ENCODE measurements at places on chromosomes 1 and 21.

- peak; percentile 67 for DNase-seq
Observed at GRCh38 chr21:32569261-32570230, 15.8 kb downstream of the TCP10L start.

- DNase-seq = no peak
Observed at GRCh38 chr1:233327651-233328141, at the start of gene MAP3K21. Gene MAP3K21 (plus strand): TSS chr1:233327724. CDS start chr1:233328029, 305 bp downstream.

DNA sequence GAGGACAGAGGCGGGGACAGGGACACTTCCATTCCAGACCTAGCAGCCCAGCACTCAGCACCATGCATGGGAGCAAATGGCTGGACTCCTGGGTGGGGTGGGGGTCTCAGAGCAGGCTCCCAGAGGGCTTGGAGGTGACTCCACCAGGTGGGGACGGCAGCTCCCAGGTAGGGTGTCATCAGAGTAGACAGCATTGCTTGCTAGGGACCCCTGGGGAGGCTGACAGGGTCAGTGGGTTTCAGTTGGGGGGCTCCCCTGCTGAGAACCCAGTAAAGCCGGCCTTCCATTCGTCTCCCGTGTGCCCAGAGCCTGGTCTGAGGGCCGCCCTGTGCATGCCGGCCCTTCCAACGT lies 4.8 kb upstream of the GJC2 start:
- DNase-seq = no peak

DNA sequence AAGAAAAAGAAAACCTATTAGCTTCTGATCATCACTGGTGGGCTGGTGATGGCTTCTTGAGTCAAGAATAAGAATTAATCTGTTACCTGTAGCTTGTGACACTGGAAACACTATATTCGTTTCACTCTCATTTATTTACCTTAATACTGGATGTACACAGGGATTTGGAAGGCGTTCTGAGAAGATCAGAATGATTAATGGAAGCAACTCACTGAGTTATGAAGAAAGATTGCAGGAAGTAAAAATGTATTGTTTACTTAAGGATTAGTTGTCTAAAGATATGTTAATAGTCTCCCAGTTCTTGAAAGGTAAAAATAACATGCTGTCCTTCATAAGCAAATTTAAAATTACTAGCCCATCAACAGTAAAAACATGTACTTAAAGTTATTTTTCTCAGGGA lies 644.9 kb upstream of the NCAM2 start:
- DNase-seq = no peak

GRCh38 chr21:45303091-45303615 lies 15.5 kb upstream of the POFUT2 start:
- no peak for DNase-seq

DNA sequence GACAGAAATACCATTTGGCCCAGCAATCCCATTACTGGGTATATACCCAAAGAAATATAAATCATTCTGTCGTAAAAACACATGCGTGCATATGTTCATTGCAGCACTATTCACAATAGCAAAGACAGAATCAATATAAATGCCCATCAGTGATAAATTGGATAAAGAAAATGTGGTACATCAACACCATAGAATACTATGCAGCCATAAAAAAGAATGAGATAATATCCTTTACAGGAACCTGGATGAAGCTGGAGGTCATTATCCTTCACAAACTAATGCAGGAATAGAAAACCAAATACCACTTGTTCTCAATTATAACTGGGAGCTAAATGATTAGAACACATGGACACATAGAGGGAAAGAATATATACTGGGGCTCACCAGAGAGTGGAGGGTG lies 109.6 kb upstream of the SLC35F3 start:
- DNase-seq = no peak

GRCh38 chr1:21574466-21575151 lies 65.4 kb downstream of the ALPL start:
- DNase-seq = no peak

DNA sequence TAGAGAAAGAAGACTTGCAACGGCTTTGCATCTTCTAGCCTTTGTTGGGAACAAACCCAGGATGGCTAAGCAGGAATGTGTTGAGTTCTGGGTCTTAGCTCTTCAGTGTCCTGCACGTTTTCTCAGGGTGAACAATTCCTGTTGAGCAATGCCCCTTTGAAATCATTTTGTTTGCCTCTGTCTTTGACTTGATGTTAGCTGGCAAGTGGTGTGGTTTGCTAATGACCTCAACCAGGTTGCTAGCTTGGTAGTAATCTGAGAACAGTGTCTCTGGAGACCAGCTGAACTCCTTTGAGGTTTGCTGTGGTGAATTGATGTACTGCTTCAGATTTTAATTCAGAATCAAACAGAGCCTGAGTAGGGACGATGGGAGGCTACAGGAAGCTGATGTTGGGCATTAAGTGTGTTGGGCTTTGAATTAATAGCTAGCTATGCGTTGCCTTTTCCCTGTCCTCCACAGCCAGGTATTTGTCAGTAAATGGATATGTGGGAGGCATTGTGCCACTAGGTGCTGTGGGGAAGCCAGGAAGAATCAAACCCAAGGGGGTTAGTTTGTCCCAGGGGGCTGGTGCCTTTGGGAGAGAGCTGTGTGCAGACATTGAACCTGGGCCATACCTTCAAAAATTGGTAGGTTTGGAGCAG lies 23.3 kb upstream of the SRSF10 start:
- DNase-seq = no peak

- no peak for DNase-seq
Observed at GRCh38 chr1:185926588-185926987, 192.4 kb downstream of the HMCN1 start.

DNA sequence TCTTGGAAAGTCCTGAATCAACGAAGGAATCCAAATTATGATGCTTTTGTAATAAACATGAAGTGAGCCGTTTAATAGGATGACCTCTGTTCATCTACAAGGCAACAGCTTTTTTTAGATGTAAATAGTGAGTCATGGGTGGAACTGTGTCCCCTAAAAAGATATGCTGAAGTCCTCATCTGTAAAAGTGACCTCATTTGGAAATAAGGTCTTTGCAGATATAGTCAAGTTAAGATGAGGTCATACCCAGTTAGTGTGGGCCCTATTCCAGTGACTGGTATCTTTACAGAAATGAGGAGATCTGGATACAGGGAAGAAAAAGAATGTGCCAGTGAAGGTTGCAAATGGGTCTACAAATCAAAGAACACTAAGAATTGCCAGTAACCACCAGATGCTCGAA lies 1287.3 kb upstream of the ADGRL4 start:
- DNase-seq = no peak

- no peak for DNase-seq
Observed at GRCh38 chr1:111847466-111847865, 91.8 kb downstream of the DDX20 start.

DNA sequence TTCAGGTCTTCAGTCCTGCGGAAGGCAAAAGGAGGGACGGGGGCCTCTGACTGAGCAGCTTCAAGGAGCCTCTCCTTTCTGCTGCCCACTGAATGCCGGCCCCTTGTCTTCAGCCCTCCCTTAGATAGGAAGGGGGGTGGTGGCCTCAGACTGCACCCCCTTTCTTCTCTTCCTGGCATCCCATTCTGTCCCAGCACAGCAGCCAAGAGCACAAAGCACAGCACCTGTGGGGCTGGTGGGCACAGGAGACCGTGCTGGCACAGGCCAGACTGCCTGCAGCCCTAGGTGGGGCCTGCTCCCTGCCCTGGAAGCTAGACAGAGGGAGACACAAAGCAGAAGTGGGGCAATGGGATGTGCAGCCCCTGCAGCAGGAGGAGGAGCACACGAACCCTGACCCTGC lies 1.7 kb upstream of the PAQR6 start:
- no peak for DNase-seq

GRCh38 chr1:201999625-202000238 lies 10.7 kb upstream of the ELF3 start:
- DNase-seq = no peak

DNA sequence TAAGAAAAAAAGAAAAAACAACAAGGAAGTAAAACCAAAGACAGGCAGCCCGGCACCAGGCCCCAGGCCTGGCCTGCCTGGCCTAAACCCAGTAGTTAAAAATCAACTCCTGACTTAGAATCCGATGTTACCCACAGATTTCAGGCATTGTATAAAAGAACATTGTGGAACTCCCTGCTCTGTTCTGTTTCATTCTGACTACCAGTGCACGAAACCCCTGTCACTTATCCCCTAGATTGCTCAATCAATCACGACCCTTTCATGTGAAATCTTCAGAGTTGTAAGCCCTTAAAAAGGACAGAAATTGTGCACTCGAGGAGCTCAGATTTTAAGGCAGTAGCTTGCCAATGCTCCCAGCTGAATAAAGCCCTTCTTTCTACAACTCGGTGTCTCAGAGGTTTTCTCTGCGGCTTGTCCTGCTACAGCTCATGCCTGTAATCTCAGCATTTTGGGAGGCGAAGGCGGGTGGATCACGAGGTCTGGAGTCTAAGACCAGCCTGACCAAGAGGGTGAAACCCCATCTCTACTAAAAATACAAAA lies 15.6 kb upstream of the MYOCOS start:
- no peak for DNase-seq

GRCh38 chr1:107473065-107473464 lies 332.2 kb downstream of the NTNG1 start:
- no peak for DNase-seq

- no peak for DNase-seq
Observed at GRCh38 chr1:110443451-110443850, 7.5 kb upstream of the PROK1 start.

DNA sequence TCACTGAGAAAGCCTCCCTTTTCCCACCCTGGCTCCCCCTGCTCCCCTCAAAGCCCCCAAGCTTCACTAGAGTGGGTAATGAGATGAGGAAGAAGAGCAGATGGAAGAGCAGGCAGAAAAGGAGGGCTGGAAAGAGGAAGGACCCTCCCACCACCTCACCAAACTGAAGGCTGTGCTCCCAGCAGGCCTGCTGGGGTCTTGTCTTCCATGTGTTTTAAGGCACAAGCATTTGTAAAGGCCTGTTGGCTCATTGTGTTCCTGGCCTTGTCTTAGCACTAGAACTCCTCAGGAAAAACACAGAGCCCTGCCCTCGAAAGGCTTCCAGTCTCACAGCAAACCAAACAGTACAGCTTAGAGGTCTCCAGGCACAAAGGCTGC lies 51.5 kb downstream of the TOMM20 start:
- no peak for DNase-seq

GRCh38 chr21:37130971-37131370 lies 57.9 kb downstream of the TTC3 start:
- DNase-seq = no peak

- no peak for DNase-seq
Observed at GRCh38 chr1:179883745-179884138, 1.7 kb downstream of the TOR1AIP1 start.

GRCh38 chr1:2972011-2972878 lies 49.0 kb upstream of the ACTRT2 start:
- DNase-seq = no peak

DNA sequence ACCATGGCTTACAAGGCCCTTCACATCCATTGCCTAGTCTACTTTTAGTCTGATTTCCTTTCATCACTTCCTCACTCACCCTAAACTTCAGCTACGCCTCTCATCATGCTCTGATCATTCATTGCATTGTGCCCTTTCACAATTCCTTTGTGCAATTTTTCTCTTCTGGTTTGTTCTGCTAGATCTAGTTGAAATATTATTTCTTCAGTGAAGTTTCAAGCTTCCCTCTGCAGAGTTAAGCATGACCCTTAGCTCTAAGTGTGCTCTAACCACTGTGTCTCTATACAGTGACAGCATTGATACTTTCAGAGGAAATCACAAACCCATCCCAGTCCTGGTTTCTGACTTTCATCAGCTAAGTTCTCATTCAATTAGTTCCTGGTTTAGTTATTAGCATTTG lies 166.1 kb downstream of the PLA2G4A start:
- no peak for DNase-seq

DNA sequence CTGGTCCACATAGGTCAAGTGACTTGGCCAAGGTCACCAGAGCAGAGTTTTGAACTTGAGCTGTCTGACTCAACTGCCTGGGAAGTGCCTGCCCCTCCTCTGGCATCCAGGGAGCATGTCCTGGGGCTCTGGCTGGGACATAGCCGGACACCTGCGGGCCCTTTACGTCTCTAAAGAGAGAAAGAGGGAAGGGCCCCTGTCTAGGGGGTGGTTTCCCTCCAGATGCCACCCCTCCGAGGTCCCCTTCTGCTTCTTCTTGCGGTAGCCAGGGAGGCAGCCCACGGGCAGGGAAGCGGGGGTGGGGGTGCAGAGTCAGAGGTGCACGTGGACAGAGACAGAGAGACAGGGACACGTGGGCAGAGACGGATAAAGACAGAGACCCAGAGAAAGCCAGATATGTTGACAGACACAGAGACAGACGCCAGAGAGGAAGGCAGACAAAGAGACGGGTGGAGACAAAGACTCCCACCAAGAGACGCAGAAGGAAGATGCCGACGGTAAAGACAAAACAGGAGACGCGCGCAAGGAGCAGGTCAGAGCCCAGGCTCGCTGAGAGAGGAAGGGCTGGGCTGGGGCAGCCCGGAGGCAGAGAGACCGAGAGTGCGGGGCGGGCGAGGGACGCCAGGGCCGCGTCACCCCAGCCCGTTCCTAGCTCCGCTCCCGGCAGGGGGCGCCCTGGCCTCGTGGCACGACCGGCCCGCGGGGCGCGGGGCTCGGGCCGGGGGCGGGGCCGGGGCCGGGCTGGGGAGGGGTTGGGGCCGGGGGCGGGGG lies 458 bp upstream of the ALPL start:
- peak; percentile 5 for DNase-seq

DNA sequence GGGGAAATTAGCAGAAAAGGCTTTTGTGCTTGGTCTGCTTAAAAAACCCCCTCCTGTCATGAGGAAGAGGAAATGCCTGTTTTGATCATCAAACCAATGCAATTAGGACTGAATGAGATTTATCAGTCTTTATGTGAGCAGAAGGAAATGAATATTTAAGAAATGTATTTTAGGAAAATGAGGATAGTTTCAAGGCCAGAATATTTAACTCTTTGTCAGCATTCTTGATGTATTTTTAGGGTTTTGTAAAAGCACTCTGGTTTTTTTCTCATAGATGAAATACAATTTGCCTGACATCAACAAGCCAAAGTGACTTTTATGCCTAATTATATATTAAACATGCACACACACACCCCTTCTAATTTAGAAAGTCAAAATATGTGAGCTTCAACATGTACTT lies 213.8 kb downstream of the GRIK1 start:
- DNase-seq = no peak

- no peak for DNase-seq
Observed at GRCh38 chr1:212475151-212475550, 42.4 kb downstream of the NENF start.

DNA sequence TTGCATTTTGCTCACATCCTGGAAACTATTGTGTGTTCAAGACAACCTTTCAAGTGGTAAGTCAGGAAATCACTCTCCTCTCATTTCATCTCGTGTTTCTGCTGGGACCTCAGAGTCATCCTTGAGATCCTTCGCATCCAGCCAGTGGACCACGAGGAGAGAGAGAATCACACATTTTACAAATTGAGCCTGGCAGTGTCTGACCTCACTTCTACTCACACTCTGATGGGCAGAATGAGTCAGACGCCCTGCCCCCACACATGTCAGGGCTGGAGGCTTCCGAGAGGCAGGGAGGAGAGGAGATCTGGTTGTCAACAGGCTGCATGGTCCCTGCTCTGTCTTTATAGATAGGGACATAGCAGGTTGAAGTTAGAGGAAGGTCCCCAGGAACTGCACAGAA lies 509.7 kb downstream of the AJAP1 start:
- DNase-seq = no peak

GRCh38 chr21:32328595-32328994 lies 29.9 kb downstream of the MRAP start:
- no peak for DNase-seq

All from stimulated activated CD8-positive, alpha-beta memory T cell treated with anti-CD3 and anti-CD28 coated beads, Interleukin-7, amount 100 ng/mL, for 1 hour (primary cell).